Activated effector memory CD4-positive, alpha-beta T cell treated with anti-CD3 and anti-CD28 coated beads, Interleukin-2, amount 50 U/mL, for 16 hours (primary cell): ENCODE measurements at places on chromosomes 6 and 20.

- DNase-seq, result peak; percentile 84
These were observed 113.1 kb downstream of the ADAT2 start for GRCh38 chr6:143337201-143337949.

GRCh38 chr20:13771853-13772453 is 12.8 kb downstream of the ESF1 start:
- DNase-seq, result no peak

- no peak for DNase-seq
These were observed 62.0 kb upstream of the SPTLC3 start for GRCh38 chr20:12946789-12947188.

DNA sequence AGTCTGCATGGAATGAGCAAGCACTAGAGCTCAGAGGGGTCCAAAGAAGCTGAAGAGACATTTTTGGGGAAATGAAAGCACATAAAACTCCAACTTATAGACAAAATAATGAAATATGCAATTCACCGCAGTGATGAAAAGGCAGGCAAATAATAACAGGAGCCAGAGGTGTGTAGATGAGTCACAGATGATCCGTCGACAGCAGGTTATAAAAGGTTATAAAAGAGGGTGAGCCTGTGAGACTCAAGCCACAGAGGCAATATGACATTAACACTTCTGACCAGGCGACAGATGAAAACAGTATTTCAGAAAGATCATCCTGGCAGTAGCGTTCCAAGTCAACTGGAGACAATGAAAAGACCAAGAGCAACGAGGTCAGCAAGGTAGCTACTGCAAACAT is 35.8 kb upstream of the ANKRD60 start:
- DNase-seq, result no peak

DNA sequence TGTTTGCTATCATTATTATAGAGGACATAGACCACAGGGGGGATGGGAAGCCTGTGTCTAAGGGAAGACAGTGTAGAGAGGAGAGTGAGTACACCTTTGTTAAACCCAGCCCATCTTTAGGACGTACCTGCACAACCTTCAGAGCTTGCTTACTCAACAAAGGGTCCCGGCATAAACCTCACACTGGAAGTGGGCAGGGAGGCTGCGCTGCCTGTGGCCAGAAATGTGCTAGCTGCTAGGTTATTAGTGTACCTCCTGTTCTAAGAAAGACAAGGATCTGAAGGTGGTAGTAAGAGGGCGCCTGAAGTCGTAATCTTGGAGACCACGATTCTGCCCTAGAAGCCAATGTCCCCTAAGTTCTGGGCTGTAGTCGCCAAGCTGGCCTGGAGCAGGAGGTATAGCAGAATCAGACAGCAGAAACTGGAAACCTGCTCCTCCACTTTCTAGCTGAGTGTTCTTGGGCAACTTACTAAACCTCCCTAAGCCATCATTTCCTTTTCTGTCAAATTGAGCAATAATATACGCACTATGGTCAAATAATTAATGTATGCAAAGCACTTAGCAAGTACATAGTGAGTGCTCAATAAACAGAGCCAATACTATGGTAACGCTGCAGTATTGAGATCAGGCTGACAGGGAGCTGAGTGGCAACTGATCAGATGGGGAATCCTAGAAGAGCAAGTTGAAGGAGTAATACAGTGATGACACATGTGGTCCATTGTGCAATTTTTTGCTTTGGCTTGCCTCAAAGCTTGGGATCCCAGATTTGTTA is 16.8 kb upstream of the AKIRIN2 start:
- DNase-seq, result no peak
